ENCODE measurements at places on chromosomes 3 and 15.

- no peak for DNase-seq
Measured at GRCh38 chr15:70152070-70152480, 54.4 kb upstream of the TLE3 start.

GRCh38 chr3:56001537-56001936 is 466.7 kb downstream of the ERC2 start:
- DNase-seq = no peak

DNA sequence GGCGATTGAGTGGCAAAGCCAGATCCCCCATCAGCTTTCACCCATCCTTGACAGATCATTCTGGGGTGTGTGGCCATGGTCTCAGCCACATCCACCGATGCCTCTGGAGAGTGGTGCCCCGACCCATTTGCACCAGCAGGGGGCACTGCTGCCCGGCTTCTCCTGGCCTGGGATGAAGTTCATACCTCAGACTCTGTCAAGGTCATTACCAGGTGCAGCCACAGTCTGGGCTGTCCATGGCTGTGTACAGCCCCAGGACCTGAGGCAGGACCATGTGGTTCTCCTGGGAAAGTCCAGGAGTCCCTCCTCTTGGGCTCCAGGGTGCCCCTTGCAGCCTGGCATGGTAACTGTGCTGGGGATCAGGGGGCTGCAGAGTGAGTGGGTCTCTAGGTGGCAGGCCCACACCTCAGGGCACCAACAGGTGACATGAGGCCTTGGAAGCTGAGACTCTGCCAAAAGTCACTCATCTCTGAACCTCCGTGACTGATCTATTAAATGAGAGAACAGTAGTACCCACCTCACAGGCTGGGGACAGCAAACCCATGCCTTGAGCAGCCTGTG is 67.2 kb downstream of the CACNA2D2 start:
- DNase-seq = peak; percentile 79

DNA sequence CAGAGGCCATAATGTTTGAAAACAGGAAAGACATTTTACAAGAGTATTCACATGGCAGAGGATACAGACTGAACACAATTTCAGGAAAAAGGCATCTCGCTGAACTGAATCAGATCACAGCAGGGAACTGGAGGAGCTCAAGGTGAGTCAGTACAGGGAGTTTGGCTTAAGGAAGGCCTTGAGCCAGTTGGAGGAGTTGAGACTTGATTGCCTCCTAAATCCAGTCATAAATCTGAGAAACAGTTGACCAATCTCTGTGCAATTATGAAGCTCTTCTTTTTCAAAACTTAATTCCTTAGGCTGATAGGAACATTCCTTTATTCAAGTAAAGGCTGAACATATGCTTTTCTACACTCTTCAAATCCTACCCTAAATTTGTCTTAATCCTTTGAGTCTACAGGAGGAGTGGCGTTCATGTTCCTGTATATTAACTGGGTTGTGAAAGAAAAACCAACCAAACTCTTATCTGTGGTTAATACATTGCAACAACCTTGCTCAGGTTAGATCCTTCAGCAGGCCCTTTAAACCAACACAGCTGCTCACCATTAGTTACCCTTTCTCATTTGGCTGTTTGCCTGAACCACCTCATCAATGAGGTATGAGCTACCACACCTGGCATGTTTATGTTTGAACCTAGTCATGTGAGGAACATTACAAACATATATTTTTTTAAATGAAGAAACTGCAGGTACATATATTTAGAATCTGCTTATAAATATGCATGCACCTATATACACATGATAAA is 404.1 kb upstream of the ATP11B start:
- DNase-seq = no peak

GRCh38 chr3:60215946-60216345 is 1035.3 kb downstream of the FHIT start:
- no peak for DNase-seq

DNA sequence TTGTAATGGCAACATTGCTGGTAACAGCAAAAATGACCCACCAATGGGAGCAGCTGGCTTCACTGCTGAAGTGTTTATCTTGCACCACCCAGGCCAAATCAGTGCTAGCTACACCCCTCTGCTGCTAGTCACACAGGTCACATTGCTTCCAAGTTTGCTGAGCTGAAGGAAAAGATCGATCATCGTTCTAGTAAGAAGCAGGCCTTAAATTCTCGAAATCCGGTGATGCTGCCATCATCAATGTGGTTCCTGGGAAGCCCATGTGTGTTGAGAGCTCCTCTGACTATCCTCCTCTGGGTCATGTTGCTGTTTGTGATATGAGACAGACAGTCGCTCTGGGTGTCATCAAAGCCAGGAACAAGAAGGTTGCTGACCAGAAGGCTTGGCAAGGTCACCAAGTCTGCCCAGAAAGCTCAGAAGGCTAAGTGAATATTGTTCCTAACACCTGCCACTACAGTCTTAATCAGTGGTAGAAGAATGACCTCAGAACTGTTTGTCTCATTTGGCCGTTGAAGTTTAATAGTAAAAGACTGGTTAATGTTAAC is 21.2 kb downstream of the TM4SF4 start:
- no peak for DNase-seq

- DNase-seq = no peak
Measured at GRCh38 chr3:53260286-53260785, 4.5 kb upstream of the TKT start.

- peak; percentile 8 for DNase-seq
Measured at GRCh38 chr3:184485241-184485640, 76.3 kb upstream of the EPHB3 start.

DNA sequence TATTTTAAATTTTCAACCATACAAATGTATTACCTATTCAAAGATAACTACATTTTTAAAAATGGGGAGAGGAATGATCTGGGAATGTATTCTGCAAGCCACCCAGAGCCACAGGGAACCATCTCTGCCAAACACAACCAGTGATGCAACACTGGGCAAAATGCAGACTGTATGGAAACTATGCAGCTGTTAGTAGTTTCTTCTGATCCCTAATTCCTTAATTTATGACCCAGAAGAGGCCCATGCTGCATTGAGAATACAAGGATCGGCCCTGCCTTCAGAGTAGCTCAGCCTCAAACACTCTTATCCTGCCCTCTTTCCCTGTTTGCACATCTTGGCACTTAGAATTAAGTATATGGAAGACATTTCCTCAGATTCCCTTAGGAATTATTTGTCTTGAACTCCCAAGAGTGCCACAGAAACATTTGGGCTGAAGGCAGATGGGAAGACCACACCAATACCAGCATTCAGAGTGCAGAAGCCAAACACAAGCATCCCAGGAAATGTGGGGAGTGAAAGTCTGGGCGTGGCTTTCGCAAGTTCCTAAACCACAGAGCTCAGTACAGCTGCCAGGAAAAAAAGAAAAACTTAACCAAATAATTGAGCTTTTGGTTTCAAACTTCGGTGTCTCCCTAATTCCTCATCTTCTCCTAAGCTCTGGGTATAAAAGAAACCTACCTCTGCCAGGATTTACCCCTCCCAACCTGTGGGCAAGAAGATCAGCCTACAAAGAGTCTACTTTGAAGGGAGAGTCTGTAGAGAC is 5.3 kb downstream of the SNUPN start:
- peak; percentile 62 for DNase-seq

GRCh38 chr15:52819253-52819652 is 29.1 kb upstream of the ONECUT1 start:
- no peak for DNase-seq

DNA sequence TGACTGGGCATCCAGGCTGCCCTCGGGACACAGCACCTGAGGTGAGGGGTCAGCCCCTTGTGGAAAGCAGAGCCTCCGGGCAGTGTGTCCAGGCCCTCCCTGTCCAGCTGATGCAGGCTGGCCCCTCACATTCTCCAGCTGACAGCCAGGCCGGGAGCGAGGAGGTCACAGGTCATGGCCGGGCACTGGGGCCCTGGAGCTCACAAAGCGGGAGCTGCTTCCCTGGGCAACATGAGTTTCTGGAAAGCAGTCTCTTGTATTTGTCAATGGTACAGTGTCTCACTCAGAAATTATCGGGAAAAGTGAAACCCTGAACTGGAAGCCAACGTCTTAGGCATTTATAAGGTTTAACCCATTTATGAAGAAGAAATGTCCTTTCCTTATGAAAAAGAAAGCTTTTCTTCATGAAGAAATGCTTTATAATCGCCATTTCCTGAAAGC is 118.5 kb downstream of the OPA1 start:
- DNase-seq = no peak

- peak; percentile 56 for DNase-seq
Measured at GRCh38 chr3:172256101-172256734, 192.0 kb downstream of the GHSR start.

DNA sequence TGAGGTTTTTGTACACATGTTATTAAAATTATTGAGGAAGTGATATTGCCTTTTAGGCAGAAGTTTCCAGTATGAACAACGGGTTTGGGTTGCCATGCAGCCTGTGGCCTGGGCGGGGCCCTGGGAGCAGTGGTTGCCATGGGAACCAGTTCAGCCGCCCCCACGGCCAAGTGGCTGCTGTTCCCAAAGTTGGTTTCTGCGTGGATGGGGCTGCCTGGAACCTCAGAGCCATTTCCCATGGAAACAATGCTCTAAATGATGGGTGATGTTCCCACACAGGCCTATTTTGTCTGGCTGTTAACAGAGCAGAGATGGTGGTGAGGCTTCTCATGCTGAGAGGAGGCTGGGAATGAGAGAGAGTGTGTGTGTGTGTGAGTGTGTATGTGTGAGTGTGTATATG is 19.5 kb downstream of the MRAS start:
- peak; percentile 76 for DNase-seq

DNA sequence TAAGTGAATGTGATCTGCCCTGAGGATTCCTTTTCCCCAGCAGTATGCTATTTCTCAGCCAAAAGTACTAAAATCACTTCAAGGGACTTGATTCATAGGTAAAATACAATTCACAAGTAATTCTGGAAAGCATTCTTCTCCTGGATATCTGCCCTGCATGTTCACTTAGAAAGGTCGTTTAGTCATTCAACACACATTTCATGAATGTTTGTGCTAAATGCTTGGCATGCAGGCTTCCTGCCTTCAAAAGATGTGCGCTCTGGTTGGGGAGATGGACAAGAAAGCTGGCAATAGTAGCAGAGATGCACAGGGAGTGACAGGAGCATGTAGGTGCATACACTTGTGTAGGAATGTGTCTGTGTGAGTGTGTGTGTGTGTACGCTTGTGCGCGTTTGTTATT is 360.7 kb downstream of the PTPRG start:
- no peak for DNase-seq

DNA sequence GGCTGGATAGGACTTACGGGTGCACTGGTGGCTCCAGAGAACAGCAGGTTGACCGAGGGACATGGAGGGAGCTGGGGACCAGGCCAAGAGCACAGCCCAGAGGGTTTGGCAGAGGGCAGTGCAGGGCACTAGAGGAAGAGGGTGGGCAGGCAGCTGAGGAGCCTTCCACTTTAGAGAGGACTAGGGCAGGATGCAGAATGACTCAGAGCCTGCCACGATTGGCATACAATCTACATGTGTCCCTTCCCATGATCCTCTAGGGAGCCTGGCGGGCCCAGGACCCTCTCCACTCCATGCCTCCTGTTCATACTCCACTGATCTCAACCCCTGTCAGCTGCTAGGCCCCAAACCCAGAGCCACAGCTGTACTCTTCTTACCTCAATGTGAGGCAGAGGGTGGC is 14.4 kb upstream of the APEH start:
- no peak for DNase-seq

GRCh38 chr3:151133175-151133574 is 47.7 kb downstream of the MED12L start:
- no peak for DNase-seq

GRCh38 chr15:34850121-34850520 is 54.8 kb upstream of the ACTC1 start:
- no peak for DNase-seq

- DNase-seq = no peak
Measured at GRCh38 chr3:126573492-126574117, 14.9 kb upstream of the C3orf22 start.

DNA sequence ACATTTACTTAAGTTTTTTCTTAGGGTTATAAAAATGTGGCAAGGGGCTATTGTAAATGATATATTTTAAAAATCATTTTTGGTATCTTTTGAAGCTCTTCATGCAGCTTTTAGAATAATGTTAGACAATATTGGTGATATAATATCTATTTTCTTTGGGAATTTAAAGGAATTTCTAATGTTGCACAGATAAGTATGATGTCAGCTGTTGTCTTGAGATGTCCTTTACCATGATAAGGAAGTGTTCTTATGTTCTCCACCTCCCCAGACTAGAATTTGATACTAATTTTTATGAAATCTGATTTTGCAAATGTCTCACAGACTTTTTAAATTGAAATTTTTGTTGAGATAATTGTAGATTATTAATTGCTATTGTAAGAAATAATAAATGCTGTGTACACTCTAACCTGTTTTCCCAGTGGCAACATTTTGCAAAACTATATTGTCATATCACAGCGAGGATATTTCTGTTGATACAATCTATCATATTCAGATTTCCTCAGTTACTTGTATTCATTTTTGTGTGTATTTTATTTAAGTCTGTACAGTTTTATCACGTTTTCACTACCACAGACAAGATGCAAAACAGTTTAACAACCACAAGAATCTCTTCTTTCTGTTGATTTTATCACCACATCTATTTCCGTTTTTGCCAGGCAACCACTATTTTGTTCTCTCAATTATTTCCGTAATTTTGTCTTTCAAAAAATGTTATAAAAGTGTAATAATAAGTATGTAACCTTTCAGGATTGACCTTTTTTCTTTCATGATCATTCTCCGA is 55.4 kb downstream of the SPRED1 start:
- no peak for DNase-seq

DNA sequence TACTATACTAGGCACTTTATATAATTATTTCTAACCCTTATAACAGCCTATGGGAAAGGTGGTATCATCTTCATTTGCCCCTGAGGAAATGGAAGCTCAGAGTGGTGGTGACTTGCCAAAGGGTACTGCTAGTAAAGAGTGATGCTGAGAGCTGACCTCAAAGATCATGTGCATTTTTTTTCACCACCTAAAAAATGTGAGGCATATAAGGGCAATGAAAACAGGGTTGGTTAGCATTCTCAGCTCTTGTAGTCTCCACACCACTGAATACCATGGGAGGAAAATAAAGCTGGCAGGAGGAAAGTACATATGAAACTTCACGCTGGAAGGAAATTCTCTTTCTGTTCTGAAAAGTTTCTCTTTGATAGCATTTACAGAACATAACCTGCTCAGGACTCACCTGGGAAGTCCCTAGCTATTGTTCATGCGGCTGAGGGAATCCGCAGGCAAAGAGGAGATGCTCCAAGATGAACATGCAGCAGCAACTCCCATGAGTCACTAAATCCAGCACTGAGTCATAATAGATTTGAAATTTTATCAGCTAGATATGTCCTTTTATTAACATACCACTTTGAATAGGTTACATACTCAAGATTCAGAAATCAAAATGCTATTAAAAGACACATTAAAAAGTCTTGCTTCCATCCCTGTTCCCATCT is 17.3 kb downstream of the FAIM start:
- DNase-seq = peak; percentile 10

DNA sequence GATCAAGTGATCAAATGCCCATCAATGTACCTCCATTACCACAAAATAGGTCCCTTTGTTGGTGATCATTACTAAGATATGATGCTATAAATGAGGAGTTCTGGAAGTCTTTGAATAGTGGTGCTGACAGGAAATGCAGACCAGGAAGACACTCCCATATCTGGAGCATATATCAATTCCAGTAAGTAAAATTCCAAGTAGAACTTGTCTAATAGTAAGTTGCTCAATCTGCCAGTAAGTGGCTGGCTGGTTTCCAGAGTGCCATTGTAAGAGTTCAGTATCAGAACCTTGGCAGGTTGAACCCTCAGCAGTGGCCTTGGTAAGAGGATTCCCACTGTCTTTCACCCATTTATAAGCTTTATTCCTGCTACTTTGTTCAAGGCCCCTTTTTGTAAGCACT is 379.9 kb upstream of the RBMS3 start:
- DNase-seq = no peak

GRCh38 chr3:120289636-120290035 is 4.6 kb upstream of the GPR156 start:
- no peak for DNase-seq

- no peak for DNase-seq
Measured at GRCh38 chr3:16364323-16364722, 99.3 kb downstream of the OXNAD1 start.
